ENCODE measurements at places on chromosomes 1 and 21. TPM values are rescaled to one million over a fixed set of nuclear protein-coding genes. Genes with fewer than 3 reads are reported as not detected.

The TADA1 gene
- total RNA-seq, result 11.1 TPM

The OR6N1 gene
- not detected for total RNA-seq

The TFF2 gene
- total RNA-seq, result not detected

The CYP4B1 gene
- total RNA-seq, result 47.8 TPM

The MFSD2A gene
- 5.1 TPM for total RNA-seq
